ENCODE measurements at places on chromosomes 5 and 9.

DNA sequence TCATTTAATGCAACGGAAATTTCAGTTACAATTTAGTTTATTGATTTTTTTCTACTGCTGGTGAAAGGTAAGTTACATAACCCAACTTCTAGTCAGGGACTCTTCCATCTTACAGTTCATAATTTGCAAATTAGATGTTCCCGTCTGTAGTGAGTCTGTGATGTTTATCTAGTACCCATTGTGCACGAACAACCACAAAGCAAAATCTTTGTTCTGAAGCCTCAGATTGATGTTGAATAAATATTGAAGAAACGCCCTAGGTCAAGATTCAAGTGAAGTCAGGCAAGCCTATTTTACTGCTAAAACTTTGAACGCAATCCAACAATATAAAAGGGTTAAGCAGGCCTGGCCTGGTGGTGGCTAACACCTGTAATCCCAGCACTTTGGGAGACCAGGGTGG, 43.1 kb downstream of the BASP1 start:
- DNase-seq: no peak

GRCh38 chr5:143791848-143792731, 19.9 kb upstream of the HMHB1 start:
- no peak for DNase-seq

DNA sequence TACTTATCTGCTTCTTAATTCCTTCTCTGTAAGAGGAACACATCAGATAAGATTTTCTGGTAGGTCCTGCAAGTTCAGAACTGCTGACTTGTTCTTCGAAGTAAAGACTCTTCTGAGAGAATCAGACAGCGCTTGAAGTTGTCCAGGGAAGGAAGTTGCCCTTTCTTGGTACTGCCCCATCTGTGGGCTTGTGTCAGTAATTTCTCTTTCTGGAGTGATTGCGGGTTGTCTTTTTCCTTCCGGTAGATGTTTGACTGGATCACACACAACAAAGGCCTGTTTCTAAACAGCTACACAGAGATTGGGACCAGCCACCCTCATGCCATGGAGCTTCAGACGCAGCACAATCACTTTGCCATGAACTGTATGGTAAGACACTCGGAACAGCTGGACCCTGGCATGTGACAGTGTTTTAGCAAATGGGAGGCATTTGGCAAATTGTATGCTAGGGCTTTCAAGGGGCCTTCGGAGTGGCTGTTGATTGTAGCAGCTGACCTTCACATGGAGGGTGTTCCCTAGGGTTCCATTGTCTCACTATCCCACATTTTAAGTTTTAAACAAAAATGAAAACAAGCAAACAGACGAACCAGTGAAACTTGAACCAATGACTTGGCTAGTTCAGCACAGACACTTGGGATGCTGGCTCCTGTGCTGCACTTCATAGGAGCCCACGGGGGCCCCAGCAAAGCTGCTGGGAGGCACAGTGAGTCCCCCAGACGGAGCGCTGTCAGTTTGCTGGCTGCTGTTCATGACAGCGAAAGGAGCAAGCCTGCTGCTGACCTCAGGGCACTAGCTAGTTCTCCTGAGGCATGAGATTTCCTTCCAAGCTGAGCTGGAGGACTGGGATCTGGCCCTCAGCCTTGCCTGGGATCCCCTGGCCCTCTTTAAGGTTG, 149.9 kb downstream of the TRIO start:
- DNase-seq: no peak

DNA sequence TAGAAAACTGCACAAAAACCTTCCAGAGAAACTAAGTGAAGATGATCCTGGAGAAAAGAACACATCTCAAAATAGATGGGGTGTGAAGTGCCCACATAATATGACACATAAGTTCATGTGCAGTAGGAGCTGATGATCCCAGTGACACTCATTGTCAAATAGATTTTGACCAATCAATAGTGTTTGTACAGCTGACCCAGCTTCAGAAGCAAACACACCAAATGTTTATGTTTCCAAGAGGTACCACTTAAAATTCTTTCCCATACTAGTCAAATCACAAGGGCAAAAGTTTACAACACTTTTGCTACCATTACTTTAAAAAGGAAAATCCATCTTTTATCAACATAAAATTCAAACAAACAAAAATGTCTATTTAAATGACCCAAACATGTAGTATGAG, 175.0 kb downstream of the MLLT3 start:
- no peak for DNase-seq

DNA sequence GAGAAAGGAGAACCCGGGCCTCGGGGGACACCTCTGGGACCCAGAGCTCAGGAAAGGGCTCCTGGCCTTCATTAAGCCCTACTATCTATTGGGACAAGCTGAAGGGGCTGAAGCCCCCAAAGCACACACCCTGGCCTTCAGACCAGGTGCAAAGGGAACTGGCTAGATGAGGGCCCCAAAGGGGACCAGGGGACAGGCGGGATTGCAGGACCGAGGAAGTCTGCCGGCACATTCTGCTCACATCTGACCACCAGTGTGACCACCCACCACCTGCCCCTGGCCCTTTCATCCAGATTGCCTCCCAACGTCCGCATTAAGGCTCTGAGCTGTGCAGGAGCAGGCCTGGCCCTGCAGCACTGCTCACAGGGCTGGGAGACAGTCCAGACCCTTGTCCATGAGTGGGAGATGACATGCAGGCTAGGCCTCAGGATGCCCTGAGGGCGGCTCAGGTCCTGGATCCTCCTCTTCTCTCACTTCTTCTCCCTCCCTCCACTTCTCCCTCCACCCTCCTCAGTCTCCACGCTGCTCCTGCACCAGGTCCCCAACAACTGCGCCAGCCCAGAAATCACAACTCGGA, 19.2 kb downstream of the PSD2 start:
- no peak for DNase-seq

DNA sequence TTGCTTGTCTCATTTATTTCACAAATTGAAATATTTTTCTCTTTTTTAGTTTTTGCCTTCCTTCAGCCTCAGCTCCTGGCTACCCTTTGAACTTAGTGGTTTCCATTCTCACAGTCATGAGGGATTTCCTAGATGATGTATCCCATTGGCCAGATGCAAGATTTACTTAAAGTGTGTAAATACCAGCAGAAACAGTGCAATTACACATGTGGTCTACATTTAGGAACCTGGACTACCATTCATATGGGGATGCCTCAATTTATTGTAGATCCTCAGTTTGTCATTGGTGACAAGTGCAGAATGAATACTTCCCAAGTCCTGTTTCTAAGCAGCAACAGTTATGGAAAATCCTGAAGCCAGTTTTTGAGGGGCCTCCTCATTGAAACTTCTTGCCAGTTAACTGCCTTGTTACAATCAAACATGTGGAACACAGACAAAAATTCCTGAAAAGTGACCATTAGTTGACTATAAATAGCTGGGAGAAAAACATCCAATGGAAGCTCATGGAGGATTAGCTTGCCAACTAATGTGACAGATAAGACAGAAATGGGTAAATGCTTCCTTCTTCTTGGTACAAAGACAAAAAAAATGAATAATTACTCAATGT, 113.6 kb upstream of the FER start:
- no peak for DNase-seq
